SK-MEL-5 (cell line): ENCODE measurements at places on chromosomes 16 and 17. TPM values are rescaled to one million over a fixed set of nuclear protein-coding genes. Genes with fewer than 3 reads are reported as not detected.

GRCh38 chr17:50817838-50818237, 17.5 kb upstream of the WFIKKN2 start:
- no peak for DNase-seq

The NPIPB9 gene
- total RNA-seq: 0.16 and 1.9 TPM in 2 replicates

- DNase-seq: no peak
Observed at GRCh38 chr16:473046-474043, 47.9 kb downstream of the RAB11FIP3 start.

DNA sequence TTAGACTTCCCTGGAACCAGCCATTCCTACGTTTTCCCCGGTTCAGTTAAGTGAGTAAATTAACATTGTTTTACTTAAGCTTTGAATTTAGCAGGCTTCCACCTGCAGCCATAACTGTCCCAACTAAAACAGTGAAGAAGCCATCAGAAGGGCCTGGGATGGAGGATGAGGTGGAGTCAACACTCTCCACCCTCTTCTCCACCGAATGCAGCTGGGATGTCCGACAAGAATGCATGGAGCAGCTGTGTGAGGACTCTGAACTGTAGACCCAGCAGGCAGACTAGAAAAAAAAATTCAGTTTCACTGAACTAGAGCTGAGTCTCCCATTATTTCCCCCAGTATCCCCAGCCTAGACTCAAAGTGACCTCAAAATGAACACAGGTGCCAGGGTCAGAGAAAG, 114.8 kb downstream of the C16orf95 start:
- no peak for DNase-seq

- DNase-seq: no peak
Observed at GRCh38 chr16:11379420-11379819, 34.2 kb downstream of the RMI2 start.

The ZPBP2 gene
- not detected in 2 replicates for total RNA-seq

DNA sequence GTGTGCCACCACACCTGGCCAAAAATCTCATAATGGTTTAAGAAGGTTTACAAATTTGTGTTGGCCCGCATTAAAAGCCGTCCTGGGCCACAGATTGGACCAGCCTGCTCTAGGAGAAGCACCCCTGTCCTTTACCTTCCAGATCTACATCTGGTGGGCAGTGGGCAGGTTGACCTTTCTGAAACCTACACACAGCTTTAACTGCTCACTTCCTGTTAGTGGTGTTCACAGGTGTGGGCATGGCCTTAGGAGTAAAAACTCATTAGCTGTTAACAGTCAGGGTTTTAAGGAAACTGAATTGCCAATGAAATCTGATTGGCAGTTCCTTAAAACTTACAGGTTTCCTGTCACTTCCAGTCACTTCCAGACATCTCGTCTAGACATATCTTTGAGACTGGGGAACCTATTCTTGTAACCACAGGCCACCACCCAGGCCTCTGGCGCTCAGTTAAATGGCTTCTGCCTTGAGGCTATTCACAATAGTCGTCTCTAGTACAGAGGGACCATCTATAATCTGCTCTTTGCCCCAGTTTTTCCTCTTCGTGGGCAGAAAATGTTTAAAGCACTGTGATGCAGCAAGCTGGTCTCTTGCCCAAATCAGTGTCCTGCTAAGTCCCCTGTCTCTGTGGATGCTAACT, 29.3 kb downstream of the GNGT2 start:
- no peak for DNase-seq

DNA sequence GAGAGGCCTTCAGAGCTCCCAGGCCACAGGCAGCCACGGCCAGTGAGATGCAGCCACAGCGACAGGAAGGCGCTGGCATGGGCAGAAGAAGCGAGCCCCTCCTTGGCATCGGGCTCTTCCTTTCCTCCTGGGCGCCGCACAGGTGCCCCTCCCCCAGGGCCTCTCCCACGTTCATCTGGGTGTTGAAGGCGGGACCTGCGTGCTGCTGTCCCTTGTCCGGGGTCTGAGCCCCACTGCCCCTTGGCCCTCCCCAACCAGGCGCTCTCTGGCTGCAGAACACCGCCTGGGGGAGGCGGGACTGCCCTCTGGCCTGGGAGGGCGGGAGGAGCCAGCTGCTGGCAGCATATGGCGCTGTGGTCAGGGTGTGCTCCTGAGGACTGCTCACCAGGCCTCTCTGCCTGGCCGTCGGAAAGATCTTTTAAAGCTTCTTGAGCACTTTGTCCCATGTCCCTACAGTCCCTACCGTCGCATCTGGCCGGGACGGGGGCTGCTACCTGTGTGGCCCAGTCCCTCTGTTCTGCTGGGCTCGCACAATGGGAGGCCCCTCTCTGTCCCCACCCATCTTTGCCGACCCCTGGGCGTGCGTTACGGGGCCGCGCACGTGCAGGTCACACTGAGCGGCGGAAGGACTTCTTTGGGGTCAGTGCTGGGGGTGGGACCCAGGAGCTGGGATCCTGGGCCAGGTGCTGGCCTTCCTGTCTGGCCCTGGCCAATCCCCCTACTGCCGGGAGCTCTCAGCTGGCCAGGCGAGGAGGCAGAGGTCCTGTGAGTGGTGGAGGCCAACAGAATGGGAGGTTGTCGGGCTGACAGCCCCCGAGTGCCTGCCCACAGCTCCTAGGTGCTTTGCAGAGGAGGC, 1.7 kb downstream of the SLC25A10 start:
- no peak for DNase-seq
